Osteocyte (in vitro differentiated cells): ENCODE measurements at places on chromosomes 13 and 19. TPM values are rescaled to one million over a fixed set of nuclear protein-coding genes. Genes with fewer than 3 reads are reported as not detected.

DNA sequence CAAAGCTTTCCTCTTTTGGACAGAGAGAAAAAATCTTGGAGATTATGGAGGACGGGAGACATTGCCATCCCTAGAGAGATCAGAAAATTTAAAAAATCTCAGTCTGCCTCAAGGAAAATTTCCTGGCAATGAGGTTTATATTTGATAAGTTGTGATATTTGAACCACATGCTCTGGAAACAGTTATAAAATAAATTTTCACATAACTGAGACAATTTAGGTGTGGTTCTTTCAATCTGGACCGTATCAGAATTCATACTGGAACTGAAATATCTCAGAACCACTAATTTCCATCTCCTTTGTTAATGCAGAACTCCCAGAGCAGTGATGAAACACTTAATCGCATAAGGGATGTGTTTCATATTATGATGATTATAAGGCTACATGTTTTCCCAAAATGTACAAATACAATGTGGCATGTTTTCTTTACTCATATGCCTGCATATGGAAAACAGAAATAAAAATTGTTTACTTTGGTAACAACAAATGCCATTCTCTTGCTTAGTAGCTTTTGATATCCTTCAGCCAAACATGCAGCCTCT is 13.7 kb downstream of the UBE2L5 start:
- H3K4me3 ChIP-seq = no peak overlapping the region
- DNase-seq = no peak
- H3K4me1 ChIP-seq = peaks cover 15% of the 10 kb centered on the region
- H3K27me3 ChIP-seq = peaks cover 9% of the 10 kb centered on the region
- H3K36me3 ChIP-seq = no peaks in the 10 kb centered on the region

Gene IFI30
- not detected in 2 replicates for total RNA-seq

GRCh38 chr13:95185851-95186250 is 115.4 kb downstream of the ABCC4 start:
- no peak for DNase-seq
- no peak overlapping the region for H3K27ac ChIP-seq
- no peaks in the 10 kb centered on the region for H3K36me3 ChIP-seq
- H3K27me3 ChIP-seq = no peaks in the 10 kb centered on the region

DNA sequence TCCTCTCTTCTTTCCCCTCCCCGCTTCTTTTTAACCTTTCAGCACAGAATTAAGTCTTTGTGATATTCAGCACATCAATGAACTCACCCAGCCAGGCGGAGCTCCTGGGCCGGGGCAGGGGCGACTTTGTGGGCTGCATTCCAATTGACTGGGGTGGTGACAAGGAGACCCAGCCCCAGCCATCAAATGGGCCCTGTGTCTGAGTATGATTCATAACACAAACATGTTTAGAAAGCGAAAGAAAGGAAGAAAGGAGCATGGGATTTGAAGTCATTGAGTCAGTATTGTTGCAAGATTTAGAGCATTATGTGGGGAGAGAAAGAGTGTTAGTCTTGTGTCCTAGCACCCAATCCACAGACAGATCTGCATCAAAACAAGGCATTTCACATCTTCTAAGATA is 185.3 kb downstream of the LHFPL6 start:
- no peaks in the 10 kb centered on the region for H3K27me3 ChIP-seq
- peaks cover 58% of the 10 kb centered on the region for H3K4me1 ChIP-seq
- DNase-seq = no peak
- H3K36me3 ChIP-seq = peaks cover 9% of the 10 kb centered on the region
- peak overlapping the region; percentile 78 for H3K4me3 ChIP-seq
- peak overlapping the region; percentile 96 for H3K27ac ChIP-seq

- H3K4me1 ChIP-seq = peaks cover 16% of the 10 kb centered on the region
- no peaks in the 10 kb centered on the region for H3K36me3 ChIP-seq
- no peak for DNase-seq
- H3K4me3 ChIP-seq = no peak overlapping the region
Measured at GRCh38 chr13:84917252-84917878, 881.9 kb downstream of the SLITRK6 start.
